ENCODE measurements at places on chromosomes 7 and 10.

DNA sequence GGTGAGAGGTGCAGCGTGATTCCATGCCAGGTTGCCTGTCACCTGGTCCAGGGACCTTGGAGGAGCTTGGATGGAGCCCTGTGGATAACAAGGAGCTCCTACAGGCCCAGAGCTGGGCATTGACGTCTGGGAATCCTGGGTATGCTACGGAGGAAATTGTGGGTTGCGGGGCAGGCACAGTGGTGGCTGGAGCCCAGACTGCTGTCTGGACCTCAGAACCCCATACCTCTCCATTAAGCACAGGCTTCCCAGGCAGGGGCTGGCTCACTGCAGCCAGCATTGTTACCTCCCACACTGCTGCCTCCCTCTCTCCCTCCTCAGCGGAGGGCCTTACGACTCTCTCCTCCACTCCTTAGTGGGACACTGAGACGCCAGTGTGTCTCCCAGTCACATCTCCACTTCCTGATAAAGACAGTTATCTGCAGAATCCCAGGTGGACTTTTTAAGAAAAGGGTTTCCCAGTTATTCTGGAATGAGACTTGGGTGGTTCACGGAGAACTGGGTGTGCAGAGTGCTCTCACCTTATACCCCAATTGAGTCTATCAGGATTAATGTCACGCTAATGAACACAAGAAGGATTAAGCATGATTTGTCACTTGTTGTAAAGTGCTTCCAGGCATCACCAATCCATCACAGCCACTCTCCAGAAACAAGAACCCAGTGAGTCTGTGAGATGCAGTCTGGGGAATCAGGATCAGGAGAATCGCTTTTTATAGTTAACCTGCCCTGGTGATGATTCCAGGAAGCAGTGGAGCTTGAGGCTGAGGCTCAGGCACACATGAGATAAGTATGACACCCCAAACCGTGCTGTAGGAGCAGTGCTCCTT is 309.4 kb downstream of the RPS24 start:
- DNase-seq = no peak

GRCh38 chr10:29106287-29106686 is 182.6 kb upstream of the LYZL1 start:
- DNase-seq = no peak

- no peak for DNase-seq
Measured at GRCh38 chr10:127153181-127153580, 43.2 kb downstream of the INSYN2A start.

DNA sequence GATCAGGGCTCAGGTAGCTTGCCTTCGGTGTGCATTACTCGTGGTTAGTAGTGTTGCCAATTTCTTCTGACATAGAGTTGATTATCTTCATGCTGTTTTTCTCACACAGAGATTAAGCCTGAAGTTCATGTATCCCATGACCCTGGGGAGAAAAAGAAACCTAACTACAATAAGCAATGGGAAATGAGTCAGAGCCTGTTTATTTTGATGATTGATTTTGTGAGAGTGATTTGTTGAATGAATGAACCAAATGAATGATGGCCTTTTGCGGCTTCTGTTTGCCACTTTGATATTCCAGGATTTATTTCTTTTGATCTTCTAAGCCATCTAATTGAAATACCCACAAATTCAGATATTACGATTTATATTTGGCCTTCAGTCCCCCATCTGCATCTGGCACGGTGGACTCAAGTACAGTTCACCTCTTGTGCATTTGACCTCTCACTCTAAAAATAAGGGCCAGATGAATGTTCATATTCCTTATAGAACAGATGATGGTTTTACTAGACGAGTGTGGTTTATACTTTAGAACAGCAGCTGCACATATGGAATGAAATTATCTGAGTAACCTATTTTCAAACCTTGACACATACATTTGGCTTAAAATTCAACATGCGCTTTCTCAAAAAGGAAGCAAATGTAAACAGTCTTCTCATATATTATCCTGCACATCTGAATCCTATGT is 110.7 kb downstream of the PLCE1 start:
- no peak for DNase-seq

GRCh38 chr7:54961391-54961790 is 57.4 kb upstream of the EGFR start:
- DNase-seq = no peak
